Left renal cortex interstitium (tissue), 4 donors: ENCODE measurements at places on chromosomes 4 and X. TPM values are rescaled to one million over a fixed set of nuclear protein-coding genes. Genes with fewer than 3 reads are reported as not detected.

Gene STPG2
- 0.81 TPM for polyA plus RNA-seq

- DNase-seq: no peak
Observed at GRCh38 chr4:120927801-120928409, 5.4 kb upstream of the PRDM5 start.

Gene ODAM
- polyA plus RNA-seq: 2.1 TPM

Gene ZNF732
- polyA plus RNA-seq: 1.5 TPM

- DNase-seq: no peak
Observed at GRCh38 chr4:110795971-110796370, 173.1 kb upstream of the PITX2 start.

Gene GBA3
- polyA plus RNA-seq: 13.5 TPM

Gene CORIN
- 4.1 TPM for polyA plus RNA-seq

DNA sequence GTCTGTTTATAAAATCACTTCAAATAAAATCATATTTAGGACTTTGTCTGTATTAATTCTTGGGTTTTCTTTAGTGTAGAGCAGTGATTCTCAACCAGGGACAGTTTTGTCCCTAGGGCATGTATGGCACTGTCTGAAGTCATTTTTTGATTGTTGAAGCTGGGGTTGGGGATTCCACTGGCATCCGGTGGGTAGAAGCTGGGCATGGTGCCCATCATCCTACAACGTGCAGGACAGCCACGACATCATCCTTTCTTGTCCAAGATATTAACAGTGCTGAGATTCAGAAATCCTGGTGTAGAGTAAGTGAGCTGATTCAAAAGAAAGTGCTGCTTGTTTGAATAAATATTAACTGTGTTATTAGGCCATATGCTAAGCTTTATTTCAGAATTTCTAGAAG, 28.6 kb downstream of the DCLK2 start:
- DNase-seq: no peak

Gene MFAP3L
- polyA plus RNA-seq: 26.8 TPM

DNA sequence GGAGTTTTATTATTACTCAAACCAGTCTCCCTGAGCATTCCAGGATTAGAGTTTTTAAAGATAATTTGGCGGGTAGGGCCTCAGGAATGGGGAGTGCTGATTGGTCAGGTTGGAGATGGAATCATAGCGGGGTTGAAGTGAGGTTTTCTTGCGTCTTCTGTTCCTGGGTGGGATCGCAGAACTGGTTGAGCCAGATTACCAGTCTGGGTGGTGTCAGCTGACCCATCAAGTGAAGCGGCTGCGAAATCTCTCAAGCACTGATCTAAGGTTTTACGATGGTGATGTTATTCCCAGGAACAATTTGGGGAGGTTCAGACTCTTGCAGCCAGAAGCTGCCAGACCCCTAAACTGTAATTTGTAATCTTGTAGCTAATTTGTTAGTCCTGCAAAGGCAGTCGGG, 25.1 kb upstream of the SETD7 start:
- DNase-seq: no peak

Gene SPANXA2
- not detected for polyA plus RNA-seq

DNA sequence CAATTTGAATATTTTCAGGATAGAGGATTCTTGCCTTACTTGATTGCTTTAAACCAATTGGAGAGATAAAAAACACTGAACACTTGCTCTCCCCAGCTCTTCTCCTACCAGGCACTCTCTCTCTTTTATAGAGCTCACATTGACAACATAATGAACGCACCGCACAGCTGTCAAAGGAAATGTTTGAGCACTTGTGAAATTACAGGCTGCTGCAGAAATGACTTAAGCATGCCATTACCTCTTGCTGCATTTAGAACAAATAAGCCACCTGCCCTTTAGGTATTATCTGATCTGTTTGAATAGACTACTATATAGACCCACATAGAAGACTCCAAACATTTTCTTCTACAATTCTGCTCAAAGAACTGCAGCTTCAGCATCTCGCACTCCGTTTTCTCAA, 227.7 kb downstream of the C4orf33 start:
- DNase-seq: no peak

DNA sequence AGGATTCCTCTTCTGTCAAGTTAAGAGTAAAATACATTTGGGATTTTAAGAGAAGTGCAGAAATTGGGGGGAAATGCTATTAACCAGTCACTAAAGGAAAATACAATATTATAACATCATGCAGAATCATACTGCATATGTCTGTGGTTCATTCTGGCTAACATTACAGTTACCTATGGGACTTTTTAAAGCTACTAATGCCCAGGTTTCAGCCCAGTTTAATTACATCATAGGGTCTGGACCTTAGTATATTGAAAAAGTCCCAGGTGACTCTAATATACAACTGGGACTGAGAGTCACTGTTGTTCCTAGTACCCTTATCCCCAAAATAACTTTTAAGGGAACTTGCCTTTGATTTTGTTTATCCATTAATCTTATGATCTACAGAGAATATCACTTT, 10.0 kb downstream of the ABCE1 start:
- no peak for DNase-seq

DNA sequence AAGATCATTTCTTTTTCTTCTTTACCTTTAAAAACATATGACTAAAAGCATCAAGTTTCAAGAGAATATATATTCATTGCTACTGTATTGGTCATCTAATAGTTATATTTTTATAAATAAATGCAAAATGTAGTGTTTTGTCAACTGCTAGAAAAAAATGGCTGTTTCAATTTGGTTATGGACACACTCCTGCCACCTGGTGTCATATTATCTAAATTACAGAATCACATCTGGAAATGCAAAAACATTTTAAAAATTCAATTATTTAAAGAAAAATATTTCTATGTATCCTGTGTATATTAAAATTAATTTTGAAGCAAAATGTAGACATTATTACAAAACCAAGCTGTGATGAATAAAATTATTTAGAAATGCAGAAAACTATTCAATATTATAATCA, 329.4 kb upstream of the PCDH18 start:
- no peak for DNase-seq

GRCh38 chr4:16264798-16265197, 38.5 kb upstream of the TAPT1 start:
- DNase-seq: peak; percentile 3

DNA sequence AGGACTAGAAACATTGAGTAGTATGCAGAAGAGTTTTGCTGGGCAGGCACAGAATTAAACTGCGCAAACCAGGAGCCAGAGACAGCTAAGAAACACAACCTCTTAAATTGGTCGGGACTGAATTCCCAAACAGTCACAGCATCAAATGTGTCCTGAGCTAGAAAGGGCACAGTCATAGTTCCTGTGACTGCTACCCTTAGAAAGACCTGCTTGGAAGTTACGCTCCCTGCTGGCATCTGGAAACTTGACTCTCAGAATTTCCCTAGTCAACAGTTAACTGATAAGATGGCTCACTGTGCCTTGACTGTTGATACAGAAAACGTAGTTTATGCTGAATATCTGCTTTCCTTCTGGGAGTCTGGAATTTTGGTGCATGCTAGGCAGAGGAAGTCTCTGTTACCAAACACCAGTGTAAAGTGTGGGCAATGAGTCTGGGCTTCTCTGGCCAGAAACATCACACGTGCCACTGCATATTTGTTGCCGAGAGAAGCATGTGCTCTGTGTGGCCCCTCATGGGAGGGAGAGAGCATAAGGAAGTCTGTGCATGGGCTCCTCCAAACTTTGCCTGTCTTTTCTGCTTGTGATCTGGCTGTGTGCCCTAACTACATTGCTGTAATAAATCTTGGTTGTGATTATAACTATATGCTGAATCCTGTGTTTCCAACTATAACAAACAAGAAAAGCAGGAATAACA, 11.6 kb upstream of the EOLA2 start:
- DNase-seq: no peak

Gene ADH6
- polyA plus RNA-seq: 23.4 TPM

GRCh38 chr4:33071535-33071934, 2351.4 kb downstream of the PCDH7 start:
- DNase-seq: no peak

GRCh38 chr4:169117591-169118081, 107.6 kb upstream of the CBR4 start:
- DNase-seq: no peak

Gene PAGE2
- polyA plus RNA-seq: not detected

DNA sequence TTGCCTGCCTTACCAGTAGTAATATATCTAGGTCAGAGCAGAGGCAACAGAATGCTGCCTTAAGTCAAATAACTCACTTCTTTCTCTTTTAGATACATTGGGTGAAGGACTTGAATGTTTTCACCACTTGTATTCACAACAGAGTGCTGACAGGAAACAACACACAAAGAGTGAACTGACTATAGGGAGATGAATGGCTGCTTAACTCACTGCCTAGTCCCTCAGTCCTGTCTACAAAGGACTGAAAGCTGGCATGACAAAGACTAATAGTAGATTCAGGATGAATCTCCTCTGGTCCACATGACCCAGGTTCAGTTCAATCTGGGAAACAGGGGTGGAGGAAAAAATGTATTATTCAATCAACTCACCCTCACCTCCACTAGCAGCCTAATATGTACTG, 134.2 kb downstream of the GALNTL6 start:
- no peak for DNase-seq
